Lung microvascular endothelial cell (primary cell): ENCODE measurements at places on chromosomes 11 and 22. TPM values are rescaled to one million over a fixed set of nuclear protein-coding genes. Genes with fewer than 3 reads are reported as not detected.

INS gene
- not detected in 2 replicates for total RNA-seq

NRIP3 gene
- total RNA-seq = 0.20 and 1.5 TPM in 2 replicates

ALDH3B2 gene
- total RNA-seq = not detected in 2 replicates

GRCh38 chr11:12669930-12670329 is 4.3 kb upstream of the TEAD1 start:
- peak; percentile 23 for DNase-seq

- no peak for DNase-seq
Measured at GRCh38 chr22:22712092-22712658, 67.8 kb downstream of the GGTLC2 start.

- no peak for DNase-seq
Measured at GRCh38 chr22:48751539-48752437, 1075.9 kb downstream of the BRD1 start.

GRCh38 chr11:111104185-111104584 is 141.3 kb upstream of the POU2AF2 start:
- DNase-seq = no peak
